Peyer's patch (tissue), 4 donors: ENCODE measurements at places on chromosomes 2 and 18. TPM values are rescaled to one million over a fixed set of nuclear protein-coding genes. Genes with fewer than 3 reads are reported as not detected.

The ACTR3 gene
- total RNA-seq, result 98.8 TPM

The MYO1B gene
- 21.5 TPM for total RNA-seq

The RAX gene
- not detected for total RNA-seq

GRCh38 chr2:113755035-113755834 is 1.2 kb downstream of the SLC35F5 start:
- no peaks in the 10 kb centered on the region for H3K27me3 ChIP-seq
- H3K27ac ChIP-seq, result peak overlapping the region; percentile 94
- H3K4me1 ChIP-seq, result no peaks in the 10 kb centered on the region
- H3K36me3 ChIP-seq, result no peaks in the 10 kb centered on the region
- DNase-seq, result no peak

DNA sequence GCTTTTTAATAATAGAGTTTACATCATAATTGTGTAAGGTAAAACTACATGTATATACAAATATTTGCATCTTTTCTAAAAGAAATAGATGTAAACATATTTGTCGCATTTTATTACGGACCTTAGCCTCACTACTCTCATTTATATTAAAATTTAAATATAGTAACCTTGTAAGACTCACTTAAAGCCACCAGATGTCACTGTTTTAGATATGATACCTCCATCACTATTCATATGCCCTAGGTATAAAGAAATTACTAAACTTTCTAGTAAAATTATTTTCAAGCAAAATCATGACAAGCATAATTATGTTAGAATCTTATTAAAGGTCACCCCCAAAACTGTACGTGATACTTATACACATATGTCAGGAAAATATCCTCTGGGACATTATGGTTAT is 674.3 kb upstream of the REG3G start:
- H3K27me3 ChIP-seq, result no peaks in the 10 kb centered on the region
- H3K36me3 ChIP-seq, result no peaks in the 10 kb centered on the region
- H3K4me1 ChIP-seq, result no peaks in the 10 kb centered on the region
- no peak overlapping the region for H3K27ac ChIP-seq
- no peak overlapping the region for H3K4me3 ChIP-seq

DNA sequence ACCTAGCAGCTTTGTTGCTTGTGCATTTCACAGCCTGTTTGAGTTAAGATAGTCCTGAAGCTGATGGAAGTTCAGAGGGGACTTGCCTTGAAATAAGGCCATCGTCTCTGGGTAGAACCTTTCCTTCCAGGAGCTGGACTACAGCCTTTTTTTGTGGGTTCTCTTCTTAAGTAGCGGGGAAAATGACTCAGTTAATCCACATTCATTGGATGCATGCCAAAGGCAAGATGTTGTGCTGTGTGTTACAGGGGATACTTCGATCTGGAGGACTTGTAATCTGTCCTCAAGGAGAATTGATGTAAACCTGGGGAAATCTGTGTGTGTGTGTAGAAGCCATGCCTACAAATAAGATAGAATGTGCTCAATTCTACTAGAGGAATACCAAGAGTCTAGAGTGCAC is 46.8 kb downstream of the RPIA start:
- H3K4me3 ChIP-seq, result no peak overlapping the region
- no peak for DNase-seq
- H3K27ac ChIP-seq, result no peak overlapping the region
- no peaks in the 10 kb centered on the region for H3K27me3 ChIP-seq
- no peaks in the 10 kb centered on the region for H3K36me3 ChIP-seq

DNA sequence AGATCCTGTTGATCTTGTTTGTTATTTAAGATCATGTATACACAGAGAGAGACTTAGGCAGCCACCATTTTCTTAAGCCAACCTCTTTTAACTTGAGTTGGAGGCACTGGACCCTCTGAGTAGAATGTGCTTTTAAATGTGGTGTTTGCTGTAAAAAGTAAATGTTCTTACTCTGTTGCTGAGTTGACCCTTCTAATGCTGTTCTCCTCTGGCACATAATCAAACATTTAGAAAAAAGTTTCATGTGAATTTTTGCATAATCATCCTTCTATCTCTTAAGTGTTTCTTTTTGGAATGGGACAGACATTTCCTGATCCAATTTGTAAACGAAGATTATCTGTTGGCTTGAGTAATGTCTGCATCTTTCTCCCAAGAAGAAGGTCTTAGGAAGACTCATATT is 255.1 kb upstream of the ETAA1 start:
- no peaks in the 10 kb centered on the region for H3K36me3 ChIP-seq
- H3K4me1 ChIP-seq, result no peaks in the 10 kb centered on the region
- no peaks in the 10 kb centered on the region for H3K27me3 ChIP-seq
- H3K27ac ChIP-seq, result no peak overlapping the region
- H3K4me3 ChIP-seq, result no peak overlapping the region

DNA sequence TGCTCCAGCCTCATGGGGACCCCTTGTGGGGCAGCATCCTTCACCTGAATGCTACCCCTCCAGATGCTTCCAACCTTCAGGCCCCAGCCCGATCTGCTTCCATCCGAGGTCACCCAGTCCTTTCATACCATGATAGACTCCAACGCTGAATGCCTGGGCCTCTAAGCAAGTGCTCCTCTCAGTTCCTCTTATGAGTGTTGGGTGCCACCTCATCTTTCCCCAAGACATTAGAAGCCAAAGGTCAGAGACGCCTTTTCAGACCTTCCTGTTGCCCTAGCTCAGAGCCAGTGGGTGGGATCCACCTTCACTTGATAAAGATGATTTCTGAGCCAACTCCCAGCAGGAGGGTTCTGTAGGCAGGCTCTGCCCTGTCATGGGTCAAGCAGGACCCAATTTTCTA is 174.5 kb upstream of the MGAT5 start:
- no peaks in the 10 kb centered on the region for H3K27me3 ChIP-seq
- no peak overlapping the region for H3K27ac ChIP-seq
- no peaks in the 10 kb centered on the region for H3K4me1 ChIP-seq
- no peak overlapping the region for H3K4me3 ChIP-seq
- no peak for DNase-seq
